Fibroblast of lung (primary cell): ENCODE measurements at places on chromosomes 1 and 21. TPM values are rescaled to one million over a fixed set of nuclear protein-coding genes. Genes with fewer than 3 reads are reported as not detected.

DNA sequence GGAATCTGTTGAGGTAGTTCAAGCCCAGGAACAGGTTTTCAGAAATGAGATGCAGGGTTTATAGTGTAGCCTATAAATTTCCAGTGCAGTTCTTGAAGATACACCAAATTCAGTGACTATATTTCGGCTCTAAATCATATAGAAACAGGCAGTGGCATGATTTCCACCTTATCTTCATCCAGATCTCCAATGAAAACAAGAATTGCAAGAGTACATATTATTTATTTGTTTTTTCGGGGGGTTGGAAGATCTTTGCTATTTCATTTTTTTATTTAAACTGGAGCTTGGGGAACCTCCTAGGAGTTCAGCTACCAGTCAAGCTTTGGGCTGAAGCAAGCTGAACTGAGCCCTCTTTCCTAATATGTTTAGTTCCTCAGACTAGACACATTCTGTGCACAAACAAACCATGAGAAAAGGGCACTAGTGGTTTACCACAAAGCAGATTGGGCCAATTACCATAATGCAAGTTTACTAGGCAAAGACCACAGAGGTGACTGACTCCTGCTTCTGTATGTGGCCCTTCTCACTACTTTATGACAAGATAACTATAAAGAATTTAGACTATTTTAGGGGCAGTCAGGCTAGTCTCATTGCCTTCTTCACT lies 68.5 kb downstream of the RGS2 start:
- peak; percentile 75 for DNase-seq

DNA sequence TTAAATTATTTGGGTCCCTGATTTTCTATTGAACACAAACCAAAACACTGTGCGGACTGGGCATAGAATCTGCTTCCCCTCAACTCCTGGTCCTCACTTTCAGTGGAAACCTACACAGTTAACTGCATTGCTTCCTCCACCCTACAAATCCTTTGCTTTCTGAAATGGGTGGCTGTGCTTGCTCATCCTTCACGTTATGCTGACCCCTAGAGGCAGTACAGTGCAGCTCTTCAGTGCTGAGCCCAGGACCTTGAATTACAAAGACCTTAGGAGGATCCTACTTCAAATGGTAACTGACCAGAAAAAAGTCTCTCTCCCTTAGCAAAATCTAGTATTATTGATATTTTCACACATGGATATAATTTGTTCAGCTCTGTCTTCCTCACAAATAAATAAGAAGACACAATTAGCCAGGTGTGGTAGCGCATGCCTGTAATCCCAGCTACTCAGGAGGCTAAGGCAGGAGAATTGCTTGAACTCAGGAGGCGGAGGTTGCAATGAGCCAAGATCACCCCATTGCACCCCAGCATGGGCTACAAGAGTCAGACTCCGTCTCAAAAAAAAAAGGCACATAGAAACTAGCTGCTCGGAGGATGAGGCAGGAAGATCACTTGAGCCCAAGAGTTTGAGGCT lies 63.4 kb upstream of the L1TD1 start:
- DNase-seq: peak; percentile 55

Gene DYNLT5
- total RNA-seq: under 0.01 and 0.50 TPM in 2 replicates

DNA sequence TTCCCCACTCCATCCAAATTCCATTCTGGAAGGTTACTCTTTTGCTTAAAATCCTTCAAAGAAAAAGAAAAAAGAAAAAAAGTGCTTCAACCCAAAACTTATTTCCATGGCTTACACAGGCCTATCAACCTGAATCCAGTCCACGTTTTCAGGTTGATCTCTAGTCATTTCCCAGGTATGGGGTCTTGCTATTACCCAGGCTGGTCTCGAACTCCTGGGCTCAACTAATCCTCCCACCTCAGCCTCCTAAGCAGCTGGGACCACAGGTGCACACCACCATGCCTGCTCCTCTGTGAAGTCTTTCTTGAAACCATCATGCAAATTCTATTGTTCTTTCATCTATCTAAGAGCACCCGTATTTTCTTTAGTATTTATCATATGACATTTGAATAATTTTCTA lies 7.6 kb downstream of the RNF19B start:
- DNase-seq: no peak

DNA sequence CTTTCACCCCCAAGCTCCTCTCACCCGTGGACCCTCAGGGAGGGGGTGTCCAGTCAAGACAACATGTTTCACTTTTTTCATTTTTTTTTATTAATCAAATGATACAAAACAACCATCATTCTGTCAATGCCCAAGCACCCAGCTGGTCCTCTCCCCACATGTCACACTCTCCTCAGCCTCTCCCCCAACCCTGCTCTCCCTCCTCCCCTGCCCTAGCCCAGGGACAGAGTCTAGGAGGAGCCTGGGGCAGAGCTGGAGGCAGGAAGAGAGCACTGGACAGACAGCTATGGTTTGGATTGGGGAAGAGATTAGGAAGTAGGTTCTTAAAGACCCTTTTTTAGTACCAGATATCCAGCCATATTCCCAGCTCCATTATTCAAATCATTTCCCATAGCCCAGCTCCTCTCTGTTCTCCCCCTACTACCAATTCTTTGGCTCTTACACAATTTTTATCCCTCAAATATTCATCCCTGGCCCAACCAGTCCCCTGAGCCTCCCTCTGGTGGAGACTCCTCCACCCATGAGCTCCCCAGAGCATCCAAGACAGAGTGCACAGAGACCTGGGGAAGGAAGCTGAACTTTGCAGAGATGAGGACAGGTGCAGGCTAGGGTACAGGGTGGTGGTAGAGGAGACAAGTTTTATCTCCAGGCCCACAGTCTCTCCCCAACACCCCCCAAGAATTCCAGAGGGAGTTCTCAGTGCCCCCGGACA lies 1.4 kb upstream of the S100A16 start:
- DNase-seq: no peak

DNA sequence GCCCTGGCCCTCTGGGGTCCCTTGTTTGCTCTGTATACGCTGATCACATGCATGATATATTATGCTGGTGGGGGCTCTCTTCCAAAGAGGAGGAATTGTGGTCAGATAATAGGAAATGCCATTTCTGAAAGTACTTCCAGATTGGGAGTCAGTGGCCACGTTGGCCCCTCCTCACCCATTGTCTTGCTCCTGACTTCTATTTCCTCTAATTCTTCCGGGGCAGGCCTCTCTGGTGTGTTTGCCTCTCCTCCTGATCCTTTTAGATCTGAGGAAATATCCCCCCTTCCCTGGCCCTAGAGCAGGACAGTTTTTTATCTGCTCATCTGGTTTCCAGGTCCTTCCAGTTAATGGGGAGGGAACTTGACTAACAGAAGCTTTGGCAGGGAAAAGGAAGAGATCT lies 2.9 kb downstream of the VANGL2 start:
- no peak for DNase-seq
